Stimulated activated CD4-positive, alpha-beta T cell treated with anti-CD3 and anti-CD28 coated beads, TNF-alpha, amount 100 ng/mL, for 24 hours (primary cell): ENCODE measurements at places on chromosomes 2 and 18.

- no peak for DNase-seq
Observed at GRCh38 chr2:39743269-39743776, 35.7 kb downstream of the THUMPD2 start.

DNA sequence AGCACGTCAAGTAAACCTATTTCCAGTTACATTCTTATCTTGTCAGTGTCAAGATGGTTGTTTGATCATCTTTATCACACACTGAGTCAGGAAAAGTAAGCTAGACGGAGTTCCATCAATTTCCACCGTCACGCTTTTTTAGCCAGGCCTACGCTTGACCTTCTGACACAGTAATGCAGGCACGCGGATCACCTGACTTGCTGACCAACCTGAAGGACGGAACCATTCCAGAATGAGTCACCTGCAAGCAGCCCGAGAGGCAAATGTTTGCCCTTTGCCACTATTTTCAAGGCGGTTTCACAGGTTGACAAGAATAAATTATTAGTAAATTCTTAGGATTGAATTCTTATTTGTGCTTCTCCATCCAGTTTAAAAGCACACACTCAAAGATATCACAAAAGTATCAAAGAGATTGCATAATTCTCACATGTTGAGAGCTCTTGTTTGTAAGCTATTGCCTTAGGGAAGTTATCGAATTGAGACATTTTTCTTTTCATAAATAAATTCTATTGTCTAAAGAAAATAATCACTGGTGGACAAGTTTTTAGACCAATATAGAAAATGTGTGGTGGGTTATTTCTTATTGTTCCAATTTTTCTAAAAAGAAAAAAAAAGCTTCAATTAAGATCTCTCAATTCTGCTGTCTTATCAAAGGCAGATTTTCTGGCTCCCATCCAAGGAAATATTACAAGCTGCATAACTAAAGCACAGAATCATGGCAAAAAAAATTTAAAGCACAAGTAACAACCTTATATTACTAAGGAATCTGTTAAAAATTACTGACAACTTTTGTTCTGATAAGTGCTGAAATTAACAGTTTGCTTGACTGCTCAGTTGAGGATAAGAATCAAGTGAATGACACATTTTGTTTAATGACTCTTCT, 31.9 kb downstream of the UXS1 start:
- no peak for DNase-seq

- DNase-seq = no peak
Observed at GRCh38 chr18:21057112-21057511, 54.5 kb downstream of the ROCK1 start.

DNA sequence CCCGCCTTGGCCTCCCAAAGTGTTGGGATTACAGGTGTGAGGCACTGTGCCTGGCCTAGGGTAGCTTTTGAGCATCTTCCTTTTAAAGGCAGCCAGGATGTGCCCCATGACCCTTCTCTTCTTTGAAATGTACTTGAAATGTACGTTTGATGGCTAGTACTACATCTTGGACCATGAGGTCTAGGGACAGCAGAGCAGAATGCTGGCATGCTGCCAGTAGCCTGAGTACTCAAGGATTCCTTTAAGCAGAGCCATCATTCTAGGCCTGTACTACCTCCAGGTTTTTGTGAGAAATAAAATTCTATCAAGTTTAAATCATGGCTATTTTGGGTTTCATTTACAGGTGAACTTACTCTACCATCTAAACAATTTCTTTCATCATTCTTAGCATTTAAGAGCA, 2.9 kb upstream of the EML6 start:
- DNase-seq = no peak

DNA sequence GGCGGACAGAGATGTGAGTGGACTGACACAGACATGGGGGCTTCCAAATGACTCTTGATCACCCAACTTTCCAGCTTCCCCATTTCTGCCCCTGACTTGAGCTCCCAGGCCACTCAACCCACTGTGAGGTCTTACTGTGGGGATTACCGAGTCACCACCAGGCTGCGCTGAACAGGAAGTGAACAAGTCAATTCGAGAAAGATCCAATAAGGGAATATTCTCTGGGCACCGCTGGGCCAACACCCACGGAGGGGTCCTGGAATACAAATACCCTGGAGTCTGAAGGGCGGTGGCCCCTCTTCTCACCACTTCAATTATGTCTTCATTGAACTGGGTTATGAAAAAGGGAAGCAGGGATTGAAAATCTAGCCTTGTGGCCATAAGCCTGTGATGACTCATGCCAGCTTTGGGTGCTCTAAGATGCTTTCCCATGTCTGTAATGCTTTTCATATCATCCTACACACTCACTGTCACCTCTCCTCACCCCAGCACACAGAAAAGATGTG, 37.7 kb downstream of the BCL11A start:
- DNase-seq = no peak

- no peak for DNase-seq
Observed at GRCh38 chr2:224347176-224348051, 54.5 kb downstream of the FAM124B start.

DNA sequence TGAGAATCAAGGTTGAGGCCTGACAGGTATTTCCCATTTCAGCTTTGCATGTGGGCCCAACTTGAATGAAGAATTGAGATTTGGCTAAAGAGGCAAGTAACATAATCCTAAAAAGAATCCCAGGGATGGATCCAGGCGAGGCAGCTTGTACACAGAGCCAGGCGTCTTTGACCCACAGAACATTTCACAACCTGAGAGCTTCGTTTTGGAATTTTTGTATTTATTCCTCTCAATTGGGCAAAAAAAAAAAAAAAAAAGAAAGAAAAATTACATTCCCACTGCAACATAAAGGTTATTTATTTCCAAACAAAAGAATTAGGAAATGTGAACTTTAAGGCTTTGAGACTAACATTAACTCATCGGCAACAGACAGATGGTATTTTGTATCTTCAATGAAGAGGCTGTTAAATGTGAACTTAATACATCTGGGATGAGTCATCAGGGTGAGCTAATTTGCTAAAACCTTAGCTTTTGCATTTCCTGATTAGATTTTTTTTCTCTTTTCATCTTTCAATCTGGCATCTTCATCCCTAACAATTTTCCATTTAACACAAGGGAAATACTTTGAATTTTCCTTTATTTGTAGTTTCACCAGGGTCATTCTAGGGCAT, 478.5 kb upstream of the TNP1 start:
- DNase-seq = no peak

DNA sequence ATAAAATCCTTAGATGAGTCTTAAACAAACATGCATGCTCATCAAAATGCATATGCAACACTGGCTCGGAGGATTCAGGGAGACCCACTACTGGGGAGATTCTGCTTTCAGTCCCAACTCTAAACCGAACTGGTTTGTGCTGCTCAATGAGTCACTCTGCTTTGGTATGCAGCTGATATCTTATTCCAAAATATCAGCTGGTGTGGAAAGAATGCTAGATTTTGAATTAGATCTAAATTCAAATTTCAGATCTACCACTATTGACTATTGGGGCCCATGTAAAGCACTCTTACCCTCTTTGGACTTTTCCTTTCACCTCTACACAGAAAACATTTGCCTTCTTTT, 39.2 kb upstream of the TTN start:
- DNase-seq = no peak

DNA sequence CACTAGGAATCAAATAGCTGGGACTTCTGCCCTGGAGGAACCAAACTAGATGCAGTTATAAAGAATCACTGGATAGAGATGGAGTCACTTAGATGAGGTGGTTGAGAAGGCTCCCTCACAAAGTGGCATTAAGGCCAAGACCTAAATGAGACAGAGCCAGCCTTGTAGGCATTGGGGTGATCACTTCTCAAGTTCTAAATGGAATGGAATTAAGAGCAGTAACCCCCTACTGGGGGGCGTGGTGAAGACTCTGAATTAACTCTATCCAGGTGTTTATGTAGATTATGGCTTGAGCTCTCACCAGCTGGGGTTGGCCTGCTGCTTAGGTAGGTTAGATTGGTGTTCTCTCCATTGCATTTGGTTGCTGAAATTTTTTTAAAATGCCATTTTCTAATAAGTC, 71.3 kb downstream of the TTC27 start:
- DNase-seq = no peak

GRCh38 chr2:207319316-207319715, 153.6 kb upstream of the KLF7 start:
- DNase-seq = no peak

- DNase-seq = no peak
Observed at GRCh38 chr2:211391189-211391567, 834.8 kb downstream of the CPS1 start.

- DNase-seq = no peak
Observed at GRCh38 chr2:67572721-67573435, 175.7 kb downstream of the ETAA1 start.

GRCh38 chr2:70073493-70073892, 13.8 kb upstream of the PCBP1 start:
- DNase-seq = no peak

- DNase-seq = no peak
Observed at GRCh38 chr18:34794348-34794747, 84.2 kb downstream of the DTNA start.

DNA sequence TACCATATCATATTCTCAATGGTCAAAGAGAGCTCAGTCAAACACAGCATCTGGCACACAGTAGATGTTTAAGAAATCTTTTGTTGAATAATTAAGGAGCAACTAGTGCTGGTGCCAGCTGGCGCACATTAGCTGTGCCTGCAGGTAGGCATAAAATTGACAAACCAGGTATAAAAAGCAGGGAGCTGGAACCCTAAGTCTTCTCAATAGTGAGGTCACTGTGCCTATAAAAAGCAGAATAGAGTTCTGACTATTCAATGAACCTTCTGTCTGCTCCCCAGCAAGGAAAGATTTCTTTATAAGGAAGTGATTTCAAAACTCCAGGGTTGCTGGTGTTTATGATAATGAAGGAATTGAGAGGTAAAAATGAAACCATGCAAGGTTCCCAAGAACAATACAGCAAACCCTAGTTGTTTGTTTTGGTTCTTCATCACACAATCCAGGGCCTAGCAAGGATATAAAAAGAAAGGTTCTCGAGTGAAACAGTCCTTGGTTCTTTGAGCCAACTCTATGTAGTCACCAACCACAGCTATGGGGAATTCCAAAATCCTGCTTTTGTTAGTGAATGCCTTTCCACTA, 76.1 kb downstream of the THADA start:
- no peak for DNase-seq

DNA sequence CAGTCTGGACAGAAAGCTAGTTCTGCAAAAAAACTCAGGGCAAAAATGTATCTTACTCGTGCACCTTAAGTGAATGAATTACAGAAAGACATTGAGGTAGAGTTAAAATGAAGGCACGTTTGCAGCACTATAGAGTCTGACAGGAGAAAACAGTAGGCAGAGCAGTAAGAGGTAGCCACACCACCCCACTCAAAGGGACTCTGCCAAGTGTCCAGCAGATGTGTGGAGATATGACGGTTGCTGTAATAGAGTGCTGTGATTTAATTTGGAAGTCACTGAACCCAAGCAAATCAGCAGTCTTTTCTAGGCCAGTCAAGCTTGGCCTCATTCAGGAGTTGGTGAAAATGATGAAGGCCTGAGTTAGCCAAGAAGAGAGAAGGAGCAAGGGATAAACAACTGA, 464.4 kb downstream of the PTPRM start:
- no peak for DNase-seq

GRCh38 chr2:21251216-21251980, 127.6 kb downstream of the TDRD15 start:
- no peak for DNase-seq

- no peak for DNase-seq
Observed at GRCh38 chr18:73741946-73742345, 405.7 kb downstream of the FBXO15 start.

- DNase-seq = peak; percentile 21
Observed at GRCh38 chr2:127674241-127675209, 805 bp downstream of the LIMS2 start.

- DNase-seq = no peak
Observed at GRCh38 chr18:74878267-74878666, 280.6 kb downstream of the ZNF407 start.

GRCh38 chr2:172249334-172249733, 146.6 kb upstream of the DLX2 start:
- DNase-seq = no peak

GRCh38 chr2:3041246-3041645, 336.4 kb downstream of the EIPR1 start:
- DNase-seq = no peak

DNA sequence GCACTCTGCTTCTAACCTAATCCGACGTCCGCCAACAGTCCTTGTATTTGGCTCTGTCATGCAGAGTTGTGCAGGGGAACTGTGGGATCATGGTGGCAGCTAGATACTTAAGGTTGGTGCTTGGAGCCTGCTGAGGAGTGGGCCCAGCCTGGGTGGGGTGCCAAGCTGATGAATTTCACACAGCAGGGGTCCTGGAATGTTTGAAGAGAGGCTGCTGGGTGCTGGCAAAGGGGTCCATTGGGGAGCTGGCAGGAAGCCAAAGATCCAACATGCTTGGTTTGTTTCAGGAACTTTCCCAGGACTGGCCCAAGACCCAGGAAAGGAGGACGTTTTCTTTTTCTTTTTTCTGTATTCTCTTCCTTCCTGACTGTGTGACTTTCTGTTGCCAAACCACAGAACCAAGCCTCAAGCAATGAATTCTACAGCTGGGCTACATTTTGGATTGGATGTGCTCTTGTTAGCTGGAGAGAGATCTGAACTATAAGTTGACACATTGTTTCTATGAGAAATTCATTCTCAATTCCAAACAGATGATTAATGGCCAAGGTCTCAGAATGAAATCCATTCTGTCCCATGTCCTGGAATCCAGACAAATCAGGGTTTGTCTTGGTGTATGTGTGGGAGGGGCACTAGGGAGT, 49.9 kb downstream of the DHRS9 start:
- no peak for DNase-seq

- no peak for DNase-seq
Observed at GRCh38 chr2:72222829-72223564, 75.3 kb upstream of the CYP26B1 start.

DNA sequence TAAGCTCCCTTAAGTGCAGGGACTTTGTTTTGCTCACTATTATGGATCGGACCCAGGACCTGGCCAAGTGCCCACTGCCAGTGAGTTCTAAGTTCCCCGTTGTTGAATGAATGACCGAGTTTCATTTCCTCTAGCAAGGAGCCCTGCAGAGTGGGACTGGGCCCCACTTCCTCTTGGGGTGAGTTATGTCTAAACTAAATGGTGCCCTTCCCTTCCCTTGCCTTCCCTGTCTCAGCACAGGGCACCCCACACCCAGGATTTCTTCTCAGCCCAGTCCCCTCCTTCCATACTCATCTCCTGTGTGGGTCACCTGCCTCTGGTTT, 195.3 kb upstream of the HS6ST1 start:
- no peak for DNase-seq

- no peak for DNase-seq
Observed at GRCh38 chr2:239726091-239726591, 299.0 kb downstream of the NDUFA10 start.

DNA sequence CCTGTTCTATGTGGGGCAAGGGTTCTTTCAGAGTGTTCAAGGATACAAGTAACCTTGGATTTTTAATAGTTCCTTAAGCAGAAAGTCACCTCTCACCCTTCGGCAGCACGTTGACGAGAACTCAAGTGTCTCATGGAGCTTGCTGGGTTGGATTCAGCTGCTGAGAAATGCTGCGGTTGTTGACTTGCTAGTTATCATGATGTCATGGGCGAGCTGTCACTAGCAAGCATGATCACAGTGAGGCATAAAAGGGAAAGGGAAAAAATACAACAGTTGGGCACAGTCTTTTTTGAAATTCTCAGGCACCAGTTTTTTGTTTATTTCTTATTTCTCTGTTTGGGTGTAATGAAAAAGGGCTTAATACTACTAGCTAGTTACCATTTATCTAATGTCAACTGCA, 53.2 kb downstream of the ADCYAP1 start:
- no peak for DNase-seq

- DNase-seq = no peak
Observed at GRCh38 chr2:204024503-204024902, 87.9 kb downstream of the ICOS start.
